ENCODE measurements at places on chromosomes 3 and 15.

GRCh38 chr3:126345641-126346460, 11.4 kb downstream of the KLF15 start:
- DNase-seq: no peak

DNA sequence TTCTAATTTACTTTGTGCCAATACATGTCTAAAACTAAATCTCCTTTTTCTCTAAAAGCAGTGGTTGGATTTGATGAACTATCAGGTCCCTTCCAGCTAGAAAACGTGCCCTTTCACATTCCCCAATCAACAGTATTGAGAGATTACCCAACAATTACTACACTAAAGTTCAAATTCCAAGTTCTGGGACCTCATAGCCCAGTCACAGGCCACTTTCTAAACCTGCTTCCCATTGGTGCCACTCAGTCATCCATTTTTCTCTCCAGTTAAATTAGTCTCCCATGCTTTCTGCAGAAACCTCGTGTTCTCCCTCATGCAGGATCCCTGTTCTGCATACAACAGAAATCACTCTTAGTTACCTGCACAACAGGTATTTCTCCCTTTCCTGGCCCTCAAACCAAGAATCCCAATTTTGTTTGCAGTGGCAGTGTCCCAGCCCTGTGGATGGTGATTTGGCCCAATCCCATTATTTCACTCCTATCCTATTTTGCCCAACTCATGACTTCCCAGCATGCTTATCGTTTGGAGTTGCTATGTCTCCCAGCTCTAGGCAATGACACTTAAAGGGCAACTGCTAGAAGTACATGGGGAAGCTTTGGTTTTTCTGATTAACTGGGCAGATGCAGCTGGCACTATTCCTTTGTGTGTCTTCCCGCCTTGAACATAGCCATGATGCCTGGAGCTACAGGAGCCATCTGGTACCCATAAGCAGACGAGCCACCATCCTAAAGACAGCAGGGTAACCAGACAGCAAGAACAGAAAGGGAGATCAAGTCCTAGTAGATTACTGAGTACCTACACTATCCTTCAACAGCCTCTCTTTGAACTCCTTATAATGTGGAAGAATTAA, 224.2 kb downstream of the MINAR1 start:
- no peak for DNase-seq

DNA sequence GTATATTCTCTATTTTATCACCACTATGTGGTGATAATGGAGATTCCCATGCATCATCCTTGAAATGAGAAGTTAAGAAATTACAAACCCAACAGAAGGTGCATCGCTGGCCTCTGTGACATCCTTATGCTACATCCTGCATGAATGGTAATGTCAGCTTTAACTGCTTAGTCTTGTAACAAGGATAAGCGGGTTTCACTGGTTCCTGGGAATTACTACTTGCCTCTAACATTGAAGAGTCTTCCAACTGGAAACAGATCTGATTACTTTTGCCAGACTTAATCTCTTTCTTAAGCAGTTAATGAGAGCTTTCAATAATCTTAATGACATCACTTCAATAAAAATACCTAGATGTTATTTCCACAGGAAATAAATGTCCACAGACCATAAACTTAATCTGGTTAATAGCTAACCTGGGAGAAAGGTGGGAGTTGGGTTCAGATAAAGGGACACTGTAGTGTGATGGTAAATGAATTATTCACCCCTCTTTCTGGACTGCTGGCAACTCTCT, 44.0 kb downstream of the FMN1 start:
- no peak for DNase-seq

DNA sequence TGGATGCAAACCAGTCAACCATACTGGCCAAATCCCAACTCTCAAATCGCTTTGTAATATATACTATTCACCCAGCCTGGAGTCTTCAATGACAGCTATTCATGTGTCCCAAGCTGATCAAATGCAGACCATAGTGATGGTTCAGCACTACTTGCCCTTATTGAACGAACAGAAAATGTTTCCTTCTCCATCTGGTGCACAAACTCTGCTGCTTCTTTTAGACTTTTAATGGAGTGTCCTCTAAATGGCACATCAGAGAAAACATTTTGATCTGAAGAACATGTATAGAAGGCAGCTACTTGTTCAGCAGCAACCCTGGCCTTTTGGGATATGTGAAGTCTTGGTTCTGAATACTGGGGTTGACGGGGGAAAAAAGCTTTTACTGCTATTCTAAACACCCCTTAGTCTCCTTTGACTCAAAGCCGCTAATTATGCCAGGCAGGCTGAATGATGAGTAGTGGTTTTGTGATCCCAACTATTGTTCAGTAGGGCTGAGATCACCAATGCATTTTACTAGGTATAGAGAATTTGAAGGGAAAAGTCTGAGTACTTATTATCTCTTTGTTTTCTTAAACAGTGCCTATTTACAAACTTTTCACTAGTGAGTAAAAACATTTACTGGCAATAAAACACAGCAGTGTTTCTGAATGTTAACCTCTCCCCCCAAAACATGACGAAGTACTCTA, 781.2 kb downstream of the ROBO1 start:
- DNase-seq: no peak
